Spinal cord (tissue), 10 donors: ENCODE measurements at places on chromosomes 6 and 20. TPM values are rescaled to one million over a fixed set of nuclear protein-coding genes. Genes with fewer than 3 reads are reported as not detected.

- no peak for DNase-seq
These were observed 40.3 kb downstream of the LYRM4 start for GRCh38 chr6:5220443-5220842.

- no peak for DNase-seq
These were observed 134.0 kb downstream of the SAMD5 start for GRCh38 chr6:147642458-147642857.

DNA sequence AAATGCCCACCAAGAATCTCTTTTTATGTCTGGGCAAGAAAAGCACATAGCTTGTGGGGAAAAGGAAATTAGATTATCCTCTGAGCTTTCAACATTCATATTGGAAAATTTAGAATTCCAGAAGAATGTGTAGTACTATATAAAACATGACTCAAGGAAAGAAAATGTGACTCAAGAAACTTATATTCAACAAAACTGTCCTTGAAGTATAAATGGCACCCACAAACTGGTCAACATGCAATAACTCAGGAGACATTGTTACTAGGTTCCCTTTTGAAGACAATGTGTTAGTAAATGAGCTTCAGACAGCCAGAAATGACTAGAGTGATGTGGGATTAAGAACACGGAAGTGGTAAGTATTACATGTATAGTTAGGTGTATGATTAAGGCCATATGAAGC lies 26.1 kb upstream of the TINAG start:
- DNase-seq, result no peak

GRCh38 chr20:48627737-48628128 lies 200.1 kb downstream of the PREX1 start:
- no peak for DNase-seq

DNA sequence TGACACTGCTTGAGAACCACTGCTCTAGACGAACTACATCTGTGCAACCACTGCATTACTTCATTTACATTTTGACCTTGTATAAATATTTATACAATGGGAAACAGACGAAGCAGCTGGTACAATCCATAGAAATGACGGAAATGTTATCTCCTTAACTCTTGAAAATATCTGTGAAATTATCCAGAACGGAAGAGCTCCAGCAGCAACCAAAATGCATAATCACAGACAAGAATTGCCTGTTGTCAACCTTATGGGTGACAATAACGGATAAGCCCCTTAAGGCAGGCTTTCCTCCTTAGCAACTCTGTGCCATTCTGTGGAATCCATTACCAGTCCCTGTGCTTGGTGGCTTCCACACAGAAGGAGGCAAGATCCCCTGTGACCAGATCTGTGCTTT lies 115.4 kb downstream of the DTNBP1 start:
- DNase-seq, result no peak

DNA sequence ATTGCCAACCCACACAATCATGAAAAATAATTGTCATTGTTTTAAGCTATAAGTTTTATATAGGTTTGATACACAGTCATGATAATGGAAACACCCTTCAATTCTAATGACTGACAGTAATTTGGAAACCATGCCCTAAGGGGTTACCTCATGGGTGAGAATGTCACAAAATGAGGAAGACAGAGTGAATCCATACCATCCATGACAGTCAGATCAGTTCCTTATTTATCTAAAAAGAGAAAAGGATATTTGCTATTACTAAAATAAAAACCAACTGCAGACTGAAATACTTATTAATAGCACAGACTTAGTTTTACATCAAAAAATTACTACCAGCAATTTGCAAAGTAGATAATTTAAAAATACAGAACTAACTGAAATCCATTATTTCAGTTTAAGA lies 437.8 kb downstream of the UTRN start:
- no peak for DNase-seq

GRCh38 chr20:21389368-21389767 lies 8.0 kb downstream of the NKX2-4 start:
- DNase-seq, result no peak

DNA sequence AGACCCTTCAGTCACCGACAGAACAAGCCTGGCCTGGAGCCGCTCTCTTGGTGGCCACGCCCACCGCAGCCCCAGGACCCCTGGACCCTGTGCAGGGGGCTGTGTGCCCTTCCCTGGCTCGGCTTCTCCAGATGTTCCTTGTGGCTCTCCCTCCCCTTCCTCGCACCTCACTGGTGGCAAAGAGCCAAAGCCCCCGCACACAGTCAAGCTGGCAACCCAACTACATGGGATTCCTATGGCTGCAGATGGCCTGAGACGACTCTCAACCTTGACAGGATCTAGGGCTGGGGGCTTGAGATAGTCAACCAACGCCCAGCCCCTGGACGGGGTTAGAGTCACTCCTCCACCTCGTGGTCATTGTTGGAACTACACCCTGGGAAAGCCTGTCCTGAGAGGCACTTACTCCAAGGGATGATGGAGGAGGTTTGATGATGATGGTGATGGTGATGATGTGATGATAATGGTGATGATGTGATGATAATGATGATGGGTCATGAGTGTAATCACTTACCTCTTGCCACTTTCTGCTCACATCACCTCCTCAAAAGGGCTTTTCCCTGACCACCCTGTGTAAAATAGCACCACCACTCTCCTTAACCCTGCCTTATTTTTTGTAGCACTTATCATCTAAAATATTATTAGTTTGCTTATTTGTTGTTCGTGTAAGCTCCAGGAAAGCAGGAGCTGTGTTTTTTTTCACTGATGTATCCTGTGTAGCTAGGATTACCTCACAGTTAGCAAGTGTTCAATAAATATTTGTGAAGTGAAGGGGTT lies 278.4 kb downstream of the LRFN2 start:
- peak; percentile 67 for DNase-seq

DNA sequence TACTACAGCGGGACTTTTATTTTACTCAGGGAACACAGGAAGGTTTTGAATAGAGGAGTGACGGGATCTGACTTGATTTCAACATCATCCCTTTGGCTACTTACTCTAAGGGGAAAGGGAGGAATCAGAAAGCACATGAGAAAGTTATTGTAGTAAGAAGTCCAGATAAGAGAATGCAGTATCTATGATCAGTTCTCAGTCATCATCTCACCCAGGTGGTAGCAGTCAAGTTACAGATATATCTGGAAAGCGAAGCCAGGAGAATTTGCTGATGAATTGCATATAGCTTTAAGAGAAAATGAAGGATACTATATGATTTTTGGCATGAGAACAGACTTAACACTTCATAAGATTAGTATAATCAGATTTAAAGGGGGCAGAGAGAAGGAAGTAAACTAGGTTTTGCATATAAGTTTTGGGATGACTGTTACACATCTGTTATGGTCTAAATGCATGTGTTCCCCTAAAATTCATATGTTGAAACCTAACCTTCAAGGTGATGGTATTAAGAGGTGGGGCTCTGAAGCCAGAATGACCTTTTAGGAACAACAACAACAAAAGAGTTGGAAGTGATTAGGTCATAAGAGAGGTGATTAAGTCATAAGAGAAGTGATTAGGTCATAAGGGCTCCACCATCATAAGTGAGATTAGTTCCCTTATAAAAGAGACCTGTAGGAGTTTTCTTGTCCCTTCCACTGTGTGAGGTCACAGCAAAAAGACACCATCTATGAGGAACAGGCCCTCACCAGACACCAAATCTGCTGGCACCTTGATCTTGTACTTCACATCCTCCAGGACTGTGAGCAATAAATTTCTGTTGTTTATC lies 6.7 kb downstream of the RAD21L1 start:
- no peak for DNase-seq

- no peak for DNase-seq
These were observed 538 bp downstream of the FERMT1 start for GRCh38 chr20:6122111-6122872.

- peak; percentile 63 for DNase-seq
These were observed 132.2 kb upstream of the CDH4 start for GRCh38 chr20:61119794-61120410.

GRCh38 chr6:11763460-11764249 lies 14.9 kb downstream of the ADTRP start:
- DNase-seq, result no peak

DNA sequence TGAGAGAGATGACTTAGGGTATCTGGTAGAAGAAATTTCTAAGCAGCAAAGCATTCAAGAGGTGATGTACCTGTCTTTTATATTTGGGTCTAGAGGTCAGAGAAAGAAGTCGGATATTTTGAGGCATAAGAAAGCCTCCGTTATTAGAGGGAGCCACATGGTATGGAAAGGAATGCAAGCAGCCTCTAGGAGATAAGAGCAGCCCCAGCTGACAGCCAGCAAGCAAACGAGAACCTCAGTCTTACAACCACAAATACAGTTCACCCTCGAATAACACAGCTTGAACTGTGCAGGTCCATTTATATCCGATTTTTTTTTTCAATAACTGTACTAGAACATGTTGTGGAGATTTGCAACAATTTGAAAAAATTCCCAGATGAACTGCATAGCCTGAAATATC lies 190.7 kb upstream of the VGLL2 start:
- DNase-seq, result no peak

- no peak for DNase-seq
These were observed 282.6 kb downstream of the TPBG start for GRCh38 chr6:82646231-82646615.

- DNase-seq, result no peak
These were observed 131.6 kb downstream of the PTPRT start for GRCh38 chr20:43058077-43058476.

DNA sequence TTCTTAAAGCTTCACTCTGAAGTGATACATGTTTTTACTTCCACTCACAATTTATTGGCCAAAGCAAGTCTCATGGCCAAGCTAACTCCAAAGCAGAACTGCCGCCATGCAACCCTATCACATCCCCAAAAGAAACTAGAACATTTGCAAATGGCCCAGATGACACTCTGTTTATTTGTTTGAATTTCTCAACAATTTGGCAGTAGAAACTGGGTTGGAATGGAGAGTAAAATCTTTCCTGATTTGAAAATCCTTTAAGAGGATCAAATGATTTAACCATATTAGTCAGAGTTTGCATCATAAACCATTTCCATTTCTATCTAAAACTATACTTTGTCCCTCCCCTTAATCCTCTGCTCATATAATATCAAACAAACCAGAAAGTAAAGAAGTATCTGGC lies 39.1 kb upstream of the E2F3 start:
- DNase-seq, result no peak

DNA sequence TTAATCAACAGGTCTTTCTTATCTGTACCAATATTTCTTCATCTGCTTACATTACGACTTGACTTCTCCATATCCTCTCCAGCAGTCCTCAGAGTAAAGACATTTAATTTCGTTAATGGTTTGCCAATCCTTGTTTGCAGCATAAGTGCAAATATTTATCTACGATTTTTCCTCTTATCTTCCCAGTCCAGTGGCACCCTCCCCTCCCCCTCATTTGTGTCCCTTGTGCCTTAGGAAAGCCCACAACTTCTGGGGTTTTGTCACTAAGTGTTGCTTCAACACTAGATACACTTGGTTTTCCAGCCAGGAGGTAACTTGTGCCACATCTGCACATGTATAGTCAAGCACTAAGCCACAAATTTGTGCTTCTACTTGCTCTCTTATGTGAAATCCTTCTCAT lies 327.2 kb downstream of the CBLN4 start:
- no peak for DNase-seq

DNA sequence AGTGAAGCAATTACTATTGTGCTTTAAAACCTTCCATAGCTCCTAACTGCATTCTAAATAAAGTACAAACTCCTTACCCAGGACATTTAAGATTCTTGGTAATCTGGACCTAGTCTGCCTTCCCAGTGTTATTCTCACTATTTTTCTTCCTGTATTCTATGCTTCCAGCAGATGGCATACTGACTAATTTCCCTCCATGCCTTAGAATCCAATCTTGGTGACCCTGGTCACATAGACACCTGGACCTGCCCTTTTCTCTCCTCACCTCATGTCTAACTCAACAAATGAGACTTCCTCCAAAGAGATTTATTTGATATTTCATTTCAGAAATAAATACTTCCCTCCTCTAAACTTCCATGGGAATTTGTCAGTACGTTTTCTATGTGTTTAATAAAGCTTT lies 25.8 kb downstream of the ROS1 start:
- DNase-seq, result no peak

- DNase-seq, result no peak
These were observed 493 bp downstream of the CRYBG1 start for GRCh38 chr6:106360989-106361430.

GRCh38 chr6:12371641-12372146 lies 81.5 kb downstream of the EDN1 start:
- DNase-seq, result no peak

- DNase-seq, result no peak
These were observed 42.6 kb upstream of the SUPT3H start for GRCh38 chr6:45420083-45420908.

GRCh38 chr6:124943658-124944057 lies 18.6 kb upstream of the RNF217 start:
- DNase-seq, result no peak

DNA sequence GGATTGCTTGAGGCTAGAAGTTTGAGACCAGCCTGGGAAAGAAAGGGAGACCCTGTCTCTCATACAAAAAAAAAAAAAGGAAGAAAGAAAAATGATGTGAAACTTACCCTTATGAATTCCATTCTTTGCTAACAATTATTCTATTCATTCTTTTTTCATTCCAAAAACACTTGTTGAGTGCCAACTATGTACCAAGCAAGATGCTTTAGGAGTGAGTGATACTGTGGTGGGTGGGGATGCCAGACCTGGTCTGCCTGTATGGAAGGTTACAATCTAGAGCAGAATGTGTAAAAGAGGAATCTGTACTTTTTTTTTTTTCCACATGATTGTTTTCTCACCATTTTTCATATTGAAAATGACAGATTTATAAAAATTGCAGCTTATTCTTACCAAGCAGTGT lies 73.8 kb upstream of the TULP1 start:
- no peak for DNase-seq

DNA sequence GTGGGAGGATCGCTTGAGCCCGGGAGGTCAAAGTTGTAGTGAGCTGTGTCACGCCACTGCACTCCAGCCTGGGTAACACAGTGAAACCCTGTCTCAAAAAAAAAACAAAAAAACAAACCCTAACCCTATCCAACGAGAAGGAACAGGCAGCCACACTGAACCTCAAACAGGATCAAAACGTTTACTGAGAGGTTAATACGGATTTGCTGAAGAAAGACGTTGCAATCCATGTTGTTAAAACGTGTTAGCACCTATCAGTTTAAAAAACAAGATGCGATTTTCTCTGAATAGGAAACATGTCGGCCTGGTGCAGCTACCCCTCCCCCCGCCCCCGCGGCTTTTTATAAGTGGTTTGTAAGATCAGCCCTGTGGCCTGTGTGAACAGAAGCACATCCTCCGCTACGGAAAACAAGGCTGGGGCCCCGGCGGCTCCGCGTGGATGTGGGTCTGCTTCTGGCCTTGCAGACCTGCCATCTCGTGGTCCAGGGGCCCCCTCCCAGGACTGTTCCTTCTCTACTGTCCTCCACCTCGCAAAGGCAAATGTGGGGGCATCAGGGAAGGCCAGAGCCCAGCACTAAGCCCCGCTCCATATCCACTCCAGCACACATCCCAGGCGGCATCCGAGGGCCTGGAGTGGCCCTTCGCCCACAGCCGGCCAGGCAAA lies 11.4 kb downstream of the SLC2A4RG start:
- no peak for DNase-seq

The UBE3D gene
- total RNA-seq, result 17.0 TPM

The FRK gene
- total RNA-seq, result 1.9 TPM

The RIPOR3 gene
- total RNA-seq, result 4.7 TPM

The TLDC2 gene
- total RNA-seq, result 0.40 TPM

The TPD52L2 gene
- total RNA-seq, result 38.5 TPM

The NCOA7 gene
- 39.6 TPM for total RNA-seq

The SLC22A2 gene
- 6.7 TPM for total RNA-seq

The HLA-C gene
- 66.1 TPM for total RNA-seq

The ME1 gene
- 23.8 TPM for total RNA-seq

The SLC2A10 gene
- total RNA-seq, result 31.1 TPM
